ENCODE measurements at places on chromosomes 12 and 14.

DNA sequence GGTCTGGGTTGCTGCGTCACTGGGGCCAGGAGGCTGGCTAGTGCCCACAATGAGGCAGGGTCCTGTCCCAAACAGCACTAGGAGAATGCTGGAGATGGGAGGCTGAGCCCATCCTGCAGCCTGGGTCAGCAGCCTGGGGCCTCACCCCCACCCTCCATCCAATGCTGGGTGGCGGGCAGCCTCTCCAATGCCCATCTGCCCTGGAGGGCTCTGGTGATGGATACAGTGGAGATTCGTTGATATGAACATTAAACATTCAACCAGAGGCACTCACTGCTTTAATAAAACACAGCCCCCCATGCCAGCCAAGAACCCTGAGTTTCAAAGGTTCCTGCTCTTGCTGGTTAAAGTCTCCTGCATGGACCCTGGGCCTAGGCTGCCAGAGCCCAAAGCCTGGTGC, 19.5 kb upstream of the HHIPL1 start:
- DNase-seq, result no peak

GRCh38 chr12:131672311-131672940, 38.5 kb upstream of the SFSWAP start:
- DNase-seq, result no peak

GRCh38 chr14:23613242-23614070, 22.7 kb upstream of the DHRS2 start:
- DNase-seq, result no peak

DNA sequence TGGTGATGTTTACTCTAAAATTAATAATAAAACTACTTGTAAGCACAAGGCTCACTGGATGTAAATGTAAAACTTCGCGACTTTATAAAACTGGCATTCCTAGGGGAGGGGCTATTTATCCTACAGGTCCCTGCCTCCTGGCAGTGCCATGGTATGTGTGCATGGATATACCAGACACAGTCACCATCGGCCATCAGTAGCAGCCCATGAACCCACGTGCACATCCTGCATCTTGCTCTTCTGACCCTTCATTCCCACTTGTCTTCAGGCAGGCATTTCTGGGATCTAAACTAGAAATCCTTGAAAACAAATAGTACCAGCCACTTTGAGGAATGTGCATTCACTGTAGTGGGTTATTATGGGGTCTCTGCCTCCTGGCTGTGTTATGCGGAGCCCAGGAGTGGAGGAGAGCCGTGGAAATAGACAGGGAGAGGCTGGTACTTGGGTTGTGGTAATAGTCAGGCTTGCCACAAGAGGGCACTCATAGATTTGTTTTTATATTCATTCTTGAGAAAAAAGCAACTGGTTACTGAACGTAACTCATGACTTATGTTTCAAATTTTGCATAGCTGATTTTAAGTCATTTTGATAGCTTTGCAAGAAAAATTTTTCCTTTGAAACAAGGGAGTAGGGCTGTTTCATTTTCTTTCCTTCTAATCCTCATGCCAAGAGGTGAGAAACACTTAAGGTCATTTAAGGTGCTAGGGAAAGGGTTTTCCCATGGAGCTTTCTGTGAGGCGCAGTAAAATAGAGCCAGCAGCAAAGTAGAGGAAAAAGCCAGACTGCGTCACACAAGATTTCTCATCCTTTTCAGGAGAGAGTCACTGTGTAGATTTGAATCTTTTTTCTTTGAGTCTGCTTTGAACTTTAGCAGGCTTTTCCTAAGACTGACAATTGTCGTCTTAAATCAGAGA, 17.4 kb upstream of the GALNT16 start:
- DNase-seq, result peak; percentile 5

DNA sequence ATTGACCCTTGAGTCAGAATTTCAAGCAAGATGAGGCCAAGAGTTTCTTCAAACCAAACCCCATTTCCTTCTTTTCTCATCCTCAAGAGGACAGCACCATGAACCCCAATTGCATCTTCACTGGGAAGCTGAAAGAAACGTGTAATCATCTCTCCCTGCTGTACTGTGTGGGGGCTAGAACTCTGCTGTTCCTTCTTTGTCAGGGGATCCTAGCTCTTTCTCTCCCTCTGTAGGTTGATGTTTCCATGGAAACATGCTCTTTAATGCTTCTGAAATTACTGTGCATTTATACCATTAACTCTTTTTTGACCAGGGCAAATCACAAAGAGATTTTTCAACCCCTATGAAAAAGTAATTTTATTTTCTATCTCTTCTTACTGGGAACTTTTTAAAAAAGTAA, 295.1 kb downstream of the GRIN2B start:
- no peak for DNase-seq

GRCh38 chr14:75158843-75159614, 17.4 kb downstream of the TMED10 start:
- no peak for DNase-seq

GRCh38 chr12:51914034-51914923, 7.0 kb downstream of the ACVRL1 start:
- DNase-seq, result no peak

GRCh38 chr14:70558356-70558755, 23.6 kb upstream of the ADAM20 start:
- DNase-seq, result no peak

Data from epithelial cell of prostate (primary cell).